Calu3 (cell line): ENCODE measurements at places on chromosomes 7 and 10. TPM values are rescaled to one million over a fixed set of nuclear protein-coding genes. Genes with fewer than 3 reads are reported as not detected.

HOXA5 gene
- 8.3 and 10.6 TPM in 2 replicates for total RNA-seq

KAT6B gene
- 28.2 and 28.6 TPM in 2 replicates for total RNA-seq

NKX1-2 gene
- total RNA-seq: not detected in 2 replicates

HOXA2 gene
- total RNA-seq: 1.9 and 3.2 TPM in 2 replicates

DNA sequence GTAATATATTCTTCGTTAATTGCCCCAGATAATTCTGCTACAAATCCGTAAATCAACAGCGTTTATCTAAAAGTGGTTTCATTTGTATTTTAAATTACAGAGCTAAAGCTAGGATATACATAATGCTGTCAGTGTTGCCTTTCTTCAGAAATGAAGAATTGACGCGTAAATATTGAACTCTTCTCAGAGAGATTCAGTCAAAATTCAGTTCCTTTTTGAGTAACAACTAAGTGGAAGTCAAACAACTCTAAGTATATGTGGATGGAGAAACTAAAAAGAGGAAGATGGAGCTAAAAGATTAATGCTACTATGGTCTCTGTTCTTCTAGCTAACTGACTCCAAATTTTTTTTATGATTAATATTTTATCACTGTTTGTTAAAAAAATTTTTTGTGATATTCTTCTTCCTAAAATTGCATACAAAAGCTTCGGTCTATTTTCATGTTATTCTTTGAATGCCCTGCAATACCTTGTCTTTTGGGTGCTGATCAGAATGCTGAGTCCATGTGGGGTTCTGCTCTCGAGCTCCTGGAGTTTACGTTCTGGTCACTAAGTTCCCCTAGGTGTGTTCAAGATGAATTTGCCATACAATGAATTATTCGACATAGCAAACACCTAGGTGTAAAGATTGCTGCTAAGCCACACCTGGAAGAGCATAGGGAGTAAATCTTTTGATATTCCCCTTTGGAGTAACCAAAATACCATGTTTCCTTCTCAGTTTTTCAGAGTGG, 20.7 kb downstream of the MDFIC start:
- no peak for DNase-seq

GRCh38 chr7:137771273-137771672, 75.5 kb downstream of the DGKI start:
- DNase-seq: no peak

DNA sequence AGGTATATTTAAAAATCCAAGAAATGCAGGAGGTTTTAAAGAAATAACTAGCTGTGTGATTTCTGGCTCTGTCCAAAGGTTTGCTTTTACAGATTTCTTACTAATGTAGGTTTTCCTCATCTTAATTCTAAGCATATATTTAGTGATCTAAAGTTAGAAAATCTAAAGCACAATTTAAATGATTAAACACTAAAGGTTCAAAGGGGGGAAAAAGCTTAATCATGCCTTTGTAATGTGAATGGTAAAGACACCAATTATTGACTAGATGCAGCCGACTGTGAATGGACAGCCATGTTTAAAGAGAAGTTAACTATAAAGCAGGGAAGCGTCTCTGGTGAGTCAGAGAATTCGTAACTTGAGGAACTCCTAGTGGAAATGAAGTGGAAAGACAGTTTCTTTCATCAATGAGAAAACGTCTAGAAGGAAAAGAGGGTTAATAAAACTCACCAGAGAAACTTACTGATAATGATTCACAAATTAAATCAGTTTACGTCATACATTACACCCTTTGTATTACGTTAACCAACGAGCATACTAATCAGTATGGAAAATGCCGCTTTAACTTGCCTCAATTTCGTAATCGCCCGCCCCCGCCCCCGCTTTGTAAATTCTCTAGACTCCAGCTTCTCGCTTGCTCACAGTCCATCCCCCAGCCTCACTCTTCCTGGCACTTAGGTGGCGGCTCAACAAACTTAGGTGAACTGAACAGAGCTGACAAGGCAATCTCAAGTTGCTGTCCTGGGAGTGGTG, 1.1 kb upstream of the HBP1 start:
- peak; percentile 4 for DNase-seq

GRCh38 chr10:86603256-86603655, 51.1 kb upstream of the OPN4 start:
- no peak for DNase-seq

DNA sequence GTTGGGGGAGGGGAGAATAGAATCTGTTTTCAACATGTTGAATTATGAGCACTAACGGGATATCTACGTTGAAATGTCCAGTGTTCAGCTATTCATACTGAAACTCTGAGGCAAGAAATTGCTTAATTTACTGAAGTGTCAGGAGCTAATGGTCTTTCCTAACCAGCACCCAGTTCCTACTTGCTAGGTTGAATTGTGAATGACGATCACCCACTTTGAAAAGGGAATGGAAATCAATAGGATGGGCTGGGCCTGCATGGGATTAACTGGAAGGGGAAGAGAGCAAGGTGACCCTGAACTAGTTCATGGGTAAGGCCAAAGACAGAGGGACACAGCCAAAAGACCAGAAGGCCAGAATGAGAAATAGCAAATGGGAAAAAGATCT, 51.3 kb downstream of the HIPK2 start:
- DNase-seq: no peak

BRI3 gene
- 101 and 124 TPM in 2 replicates for total RNA-seq

TACR2 gene
- total RNA-seq: 0.26 and 0.34 TPM in 2 replicates

GRCh38 chr7:31853380-31853779, 166.4 kb downstream of the PPP1R17 start:
- DNase-seq: no peak

DNA sequence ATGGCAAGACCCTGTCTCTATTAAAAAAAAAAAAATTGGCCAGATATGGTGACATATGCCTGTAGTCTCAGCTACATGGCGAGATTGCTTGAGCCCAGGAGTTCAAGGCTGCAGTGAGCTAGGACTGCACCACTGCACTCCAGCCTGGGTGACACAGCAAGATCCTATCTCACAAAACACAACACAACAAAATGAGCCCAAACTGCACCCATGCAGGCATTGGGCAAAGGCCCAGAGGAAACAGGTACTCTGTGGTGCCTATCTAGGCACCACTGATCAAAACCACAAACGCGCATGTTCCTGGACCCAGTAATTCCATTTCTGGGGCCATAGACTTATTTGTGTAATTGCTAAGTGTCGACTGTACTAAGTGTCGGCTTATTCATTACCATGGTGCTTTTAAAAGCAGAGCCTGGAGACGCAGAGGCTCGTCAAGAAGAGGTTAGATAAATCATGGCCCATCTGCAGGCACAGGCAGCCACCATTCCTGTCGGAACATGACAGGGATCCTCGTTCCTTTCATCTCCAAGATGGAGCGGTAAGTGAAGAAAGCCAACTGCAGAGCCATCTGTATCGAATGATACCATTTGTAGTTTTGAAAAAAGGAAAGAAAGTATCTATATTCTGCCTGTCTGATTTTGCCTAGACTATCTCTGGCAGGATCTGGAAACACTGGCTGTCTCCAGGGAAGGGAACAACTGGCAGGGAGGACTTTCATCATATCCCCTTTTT, 160.4 kb upstream of the RHEB start:
- no peak for DNase-seq

- DNase-seq: no peak
These were observed 12.8 kb upstream of the MBL2 start for GRCh38 chr10:52785418-52785817.

GRCh38 chr7:80890426-80891258, 28.2 kb downstream of the SEMA3C start:
- DNase-seq: no peak

COL26A1 gene
- total RNA-seq: not detected in 2 replicates

SEMA4G gene
- 15.9 and 20.6 TPM in 2 replicates for total RNA-seq

DNA sequence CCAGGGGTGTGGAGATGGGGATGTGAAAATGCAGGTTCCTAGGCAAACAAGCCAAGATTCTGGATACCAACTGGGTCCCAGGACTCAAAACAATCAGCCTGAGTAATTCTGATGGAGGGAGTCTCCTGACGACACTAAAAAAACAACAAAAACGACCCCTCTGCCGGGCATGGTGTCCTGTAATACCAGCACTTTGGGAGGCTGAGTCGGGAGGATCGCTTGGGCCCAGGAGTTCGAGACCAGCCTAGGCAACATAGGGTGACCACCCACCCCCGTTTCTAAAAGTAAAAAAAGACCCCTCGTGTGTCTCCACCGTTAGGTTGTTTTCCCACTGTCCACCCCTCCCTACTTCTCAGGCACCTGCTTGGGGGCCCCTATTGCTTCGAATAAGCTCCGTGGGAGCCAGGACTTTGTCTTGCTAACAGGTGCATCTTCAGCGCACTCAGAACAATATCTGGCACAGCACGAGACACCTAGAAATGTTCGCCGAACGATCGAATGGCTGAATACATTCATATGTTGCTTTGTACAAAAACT, 743 bp upstream of the NRF1 start:
- DNase-seq: no peak

GRCh38 chr10:86914734-86915133, 42.7 kb downstream of the MMRN2 start:
- DNase-seq: no peak

- DNase-seq: no peak
These were observed 43.3 kb downstream of the SFTPD start for GRCh38 chr10:79905322-79906314.

GBX1 gene
- total RNA-seq: not detected in 2 replicates

- DNase-seq: no peak
These were observed 59.5 kb upstream of the PRPS1L1 start for GRCh38 chr7:18087026-18087686.
